ENCODE measurements at places on chromosomes 13 and 19.

DNA sequence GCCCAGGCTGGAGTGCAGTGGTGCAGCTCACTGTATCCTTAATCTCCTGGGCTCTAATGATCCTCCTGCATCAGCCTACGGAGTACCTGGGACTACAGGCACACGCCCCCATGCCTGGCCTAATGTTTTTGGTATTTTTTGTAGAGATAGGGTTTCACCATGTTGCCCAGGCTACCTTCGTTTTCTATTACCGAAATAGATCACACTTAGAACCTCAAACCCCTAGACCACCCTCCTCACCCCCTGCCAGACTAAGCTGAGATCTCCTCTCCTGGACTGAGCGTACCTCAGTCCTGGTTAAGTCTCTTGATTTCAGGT is 391 bp downstream of the KLF1 start:
- no peak for DNase-seq

GRCh38 chr19:17757125-17757524 is 5.8 kb downstream of the FCHO1 start:
- DNase-seq, result no peak

DNA sequence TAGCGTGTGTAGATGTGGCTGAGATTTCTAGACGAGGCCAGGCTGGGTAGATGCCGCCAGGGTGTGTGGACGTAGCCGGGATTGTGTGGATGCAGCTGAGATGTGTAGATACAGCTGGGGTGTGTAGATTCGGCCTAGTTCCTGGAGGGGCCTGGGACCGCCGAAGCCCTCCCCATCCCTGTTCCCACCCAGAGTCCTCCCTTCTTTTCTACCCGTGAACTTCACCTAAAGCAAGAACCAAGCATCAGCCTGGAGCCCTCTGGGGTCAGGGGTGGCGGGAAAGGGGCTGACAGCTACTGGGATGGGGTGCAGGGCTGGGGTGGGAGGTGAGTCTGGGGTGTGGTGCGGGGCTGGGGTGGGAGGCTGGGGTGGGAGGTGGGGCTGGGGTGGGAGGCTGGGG is 768 bp downstream of the TMPRSS9 start:
- no peak for DNase-seq

GRCh38 chr13:28607187-28607955 is 51.6 kb upstream of the POMP start:
- no peak for DNase-seq

DNA sequence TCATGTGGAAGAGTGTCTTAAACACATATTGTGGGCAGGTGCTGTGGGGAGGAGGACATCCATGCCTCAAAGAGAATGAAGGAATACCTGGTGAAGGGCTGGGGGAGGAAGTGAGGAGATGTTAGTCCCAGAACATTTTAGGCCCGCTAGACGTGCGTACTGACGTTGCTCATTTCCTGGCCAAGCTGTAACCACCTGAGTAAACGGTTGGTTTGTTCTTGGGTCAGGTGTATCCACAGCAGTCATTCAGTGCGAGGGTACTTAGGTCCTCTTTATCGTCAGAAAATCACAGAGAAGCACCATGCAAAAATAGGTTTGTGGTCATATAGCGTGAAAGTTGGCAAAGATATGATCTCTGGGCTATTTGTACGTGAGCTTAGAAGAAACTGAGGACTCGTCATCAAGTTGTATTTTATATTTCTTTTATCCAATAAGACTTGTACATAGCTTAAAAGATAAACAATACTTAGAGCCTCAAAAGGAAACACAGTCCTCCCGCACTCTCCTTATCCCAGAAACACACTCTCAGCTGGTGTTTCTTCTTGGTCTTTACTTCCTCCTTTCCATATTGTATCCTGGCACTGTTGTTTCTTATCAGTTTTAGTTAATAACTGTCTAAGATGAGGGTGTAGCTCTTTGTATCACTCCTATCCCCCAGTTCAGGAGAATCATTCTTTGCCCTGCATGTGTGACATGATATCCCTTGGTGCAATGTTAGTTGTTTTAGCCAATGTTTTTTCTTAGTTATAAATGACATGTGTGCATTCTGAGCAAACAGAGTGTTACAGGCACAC is 52.0 kb downstream of the ARHGEF7 start:
- DNase-seq, result no peak

- no peak for DNase-seq
Measured at GRCh38 chr13:110280985-110281688, 25.8 kb downstream of the COL4A1 start.

- DNase-seq, result no peak
Measured at GRCh38 chr13:113413178-113413897, 40.0 kb downstream of the ADPRHL1 start.

DNA sequence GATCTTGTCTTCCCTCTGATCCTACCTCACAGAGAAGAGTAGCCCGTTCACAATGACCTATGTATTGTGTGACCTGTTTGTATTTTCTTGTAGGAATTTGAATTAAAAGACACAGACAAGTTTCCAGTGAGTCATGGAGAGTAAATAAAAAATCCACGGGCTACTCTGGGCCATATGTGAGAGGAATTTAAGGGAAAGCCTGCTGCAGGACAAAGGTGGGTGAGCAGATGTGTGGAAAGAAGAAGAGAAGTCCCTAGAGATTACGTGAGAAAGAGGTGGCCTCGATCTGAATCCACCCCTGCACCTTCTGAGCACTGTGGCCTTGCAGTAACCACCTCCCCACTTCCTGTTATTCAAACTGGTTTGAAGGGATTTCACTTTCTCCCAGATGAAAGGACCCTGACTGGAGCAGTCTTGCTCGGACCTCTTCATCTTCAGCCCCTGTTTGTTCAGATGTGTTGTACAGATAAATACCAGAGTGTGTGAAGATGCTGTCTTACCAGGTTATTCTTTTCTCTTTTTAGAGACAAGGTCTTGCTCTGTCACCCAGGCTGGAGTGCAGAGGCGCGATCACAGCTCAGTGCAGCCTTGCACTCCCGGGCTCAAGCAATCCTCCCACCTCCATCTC is 205.4 kb downstream of the PDS5B start:
- DNase-seq, result no peak

DNA sequence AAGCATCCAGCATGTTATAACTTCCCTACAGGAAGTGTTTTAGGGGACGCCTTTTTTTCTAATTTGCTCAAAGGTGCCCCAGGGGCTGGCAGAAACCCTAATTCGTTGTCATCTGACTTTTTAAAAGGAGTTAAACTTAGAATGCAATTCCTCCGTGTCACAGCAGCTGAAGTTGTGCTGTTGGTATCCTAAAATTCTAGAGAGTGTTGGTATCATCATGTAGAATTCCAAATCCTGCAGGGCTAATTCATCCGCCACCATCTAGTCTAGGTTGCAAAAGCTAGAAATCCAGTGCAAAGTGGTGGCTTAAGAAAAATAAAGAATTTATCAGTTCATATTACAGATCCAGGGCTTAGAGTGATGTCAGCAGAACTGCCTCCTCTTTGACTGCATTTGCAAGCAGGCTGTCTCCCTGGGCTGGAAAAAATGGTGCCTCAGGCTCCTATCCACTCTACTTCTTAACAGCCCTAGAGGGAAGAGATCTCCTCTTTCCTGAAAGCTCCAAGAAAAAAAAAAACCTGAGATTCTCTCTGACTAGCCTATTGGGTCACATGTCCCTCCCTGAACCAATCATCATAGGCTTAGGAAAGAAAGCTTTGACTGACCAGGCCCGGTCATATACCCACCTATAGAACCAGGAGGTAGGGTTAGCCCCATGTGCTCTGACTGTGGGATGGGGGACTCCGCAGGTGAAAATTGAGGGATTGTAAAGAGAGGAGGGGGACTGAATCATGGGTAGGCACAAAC is 73.0 kb downstream of the MAP4K1 start:
- DNase-seq, result no peak

GRCh38 chr13:25731536-25731935 is 320.3 kb downstream of the SHISA2 start:
- DNase-seq, result no peak
